H9 (cell line): ENCODE measurements at places on chromosomes 4 and X. TPM values are rescaled to one million over a fixed set of nuclear protein-coding genes. Genes with fewer than 3 reads are reported as not detected.

Gene PPP1R2C
- total RNA-seq, result not detected in 2 replicates

Gene PPEF2
- not detected in 2 replicates for total RNA-seq

GRCh38 chr4:146059865-146060264 is 115.7 kb upstream of the LSM6 start:
- no peak overlapping the region for H3K27ac ChIP-seq
- H3K27me3 ChIP-seq, result no peaks in the 10 kb centered on the region
- no peaks in the 10 kb centered on the region for H3K36me3 ChIP-seq
- DNase-seq, result no peak
- peaks cover 9% of the 10 kb centered on the region; the same call in 1 of the 2 replicates for H3K4me1 ChIP-seq
- H3K4me3 ChIP-seq, result no peak overlapping the region

DNA sequence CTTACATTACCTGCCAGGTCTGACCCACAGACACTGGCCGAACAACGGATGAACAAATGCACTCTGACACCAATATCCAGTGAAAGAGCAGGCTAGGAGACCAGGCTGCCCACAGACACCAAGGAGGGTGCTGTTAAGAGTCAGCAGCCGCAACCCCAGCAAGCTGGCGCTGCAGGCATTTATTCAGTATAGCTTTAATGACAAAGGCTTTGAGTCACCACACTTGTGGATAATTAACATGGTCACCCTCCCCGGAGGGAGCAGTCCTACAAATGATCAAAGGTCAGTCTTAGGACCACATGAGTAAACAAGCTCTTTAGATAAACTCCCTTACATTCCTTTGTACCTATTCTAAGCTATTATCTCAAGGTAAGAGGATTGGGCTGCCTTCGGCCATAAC is 368.5 kb upstream of the GRID2 start:
- DNase-seq, result no peak
- H3K27ac ChIP-seq, result no peak overlapping the region
- no peaks in the 10 kb centered on the region for H3K27me3 ChIP-seq
- no peaks in the 10 kb centered on the region for H3K4me1 ChIP-seq

GRCh38 chr4:68896749-68897148 is 54.9 kb downstream of the UGT2A3 start:
- no peak overlapping the region for H3K27ac ChIP-seq
- no peak for DNase-seq
- H3K4me1 ChIP-seq, result no peaks in the 10 kb centered on the region
- no peak overlapping the region for H3K4me3 ChIP-seq

GRCh38 chrX:68995386-68995779 is 166.6 kb downstream of the EFNB1 start:
- H3K27me3 ChIP-seq, result no peaks in the 10 kb centered on the region
- H3K27ac ChIP-seq, result no peak overlapping the region
- no peak for DNase-seq
- no peaks in the 10 kb centered on the region for H3K36me3 ChIP-seq

GRCh38 chrX:133415276-133416105 is at the start of gene GPC4:
GPC4 (minus strand) TSS chrX:133415489; CDS start chrX:133414965, 524 bp downstream.
- peaks cover 23% of the 10 kb centered on the region; the same call in 1 of the 2 replicates for H3K4me1 ChIP-seq
- no peaks in the 10 kb centered on the region for H3K27me3 ChIP-seq
- DNase-seq, result peak; percentile 78
